ENCODE measurements at places on chromosomes 6 and 20.

GRCh38 chr6:3798055-3798919 lies 46.8 kb upstream of the PXDC1 start:
- DNase-seq = no peak

DNA sequence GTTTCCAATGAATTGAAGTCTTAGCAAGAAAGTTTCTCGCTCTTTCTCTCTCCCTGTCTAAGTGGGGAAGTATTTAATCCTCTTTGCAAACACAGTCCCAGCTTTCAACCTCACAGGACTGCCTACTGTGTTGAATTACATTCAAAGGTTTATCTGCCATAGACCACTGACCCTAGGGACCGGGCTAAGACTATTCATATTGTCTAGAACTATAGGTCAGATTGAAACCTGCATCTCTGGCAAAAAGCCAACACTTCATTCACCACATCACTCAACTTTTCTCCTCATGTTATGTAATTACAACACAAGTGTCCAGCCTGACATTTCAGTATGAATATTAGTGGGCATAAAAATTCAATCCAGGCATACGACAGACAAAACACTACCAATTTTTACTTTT lies 314.7 kb upstream of the RSPO3 start:
- no peak for DNase-seq

DNA sequence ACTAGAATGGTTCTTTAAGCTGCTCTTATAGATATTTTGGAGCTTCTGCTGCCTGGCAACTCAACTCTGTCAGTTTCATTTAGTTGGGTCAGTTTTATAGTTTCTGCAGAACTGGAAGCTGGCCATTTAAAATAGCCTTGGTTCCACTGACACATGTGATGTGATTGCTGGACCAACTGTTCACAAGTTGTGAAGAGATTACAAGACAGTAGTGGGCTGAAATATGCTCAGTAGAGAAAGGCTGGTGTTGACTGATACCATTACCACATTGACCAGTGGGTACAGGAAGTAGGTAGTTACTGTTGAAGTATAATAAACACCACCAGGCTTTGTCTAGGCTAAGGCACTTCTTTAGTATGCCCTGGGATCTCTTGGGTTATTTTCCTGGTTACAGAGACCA lies 39.0 kb downstream of the BCKDHB start:
- DNase-seq = no peak

GRCh38 chr6:46269447-46270229 lies 98.9 kb upstream of the ENPP5 start:
- DNase-seq = no peak

GRCh38 chr6:54910431-54910884 lies 63.9 kb downstream of the FAM83B start:
- peak; percentile 16 for DNase-seq

- DNase-seq = peak; percentile 74
Measured at GRCh38 chr20:32902456-32903420, 44.0 kb downstream of the EFCAB8 start.

DNA sequence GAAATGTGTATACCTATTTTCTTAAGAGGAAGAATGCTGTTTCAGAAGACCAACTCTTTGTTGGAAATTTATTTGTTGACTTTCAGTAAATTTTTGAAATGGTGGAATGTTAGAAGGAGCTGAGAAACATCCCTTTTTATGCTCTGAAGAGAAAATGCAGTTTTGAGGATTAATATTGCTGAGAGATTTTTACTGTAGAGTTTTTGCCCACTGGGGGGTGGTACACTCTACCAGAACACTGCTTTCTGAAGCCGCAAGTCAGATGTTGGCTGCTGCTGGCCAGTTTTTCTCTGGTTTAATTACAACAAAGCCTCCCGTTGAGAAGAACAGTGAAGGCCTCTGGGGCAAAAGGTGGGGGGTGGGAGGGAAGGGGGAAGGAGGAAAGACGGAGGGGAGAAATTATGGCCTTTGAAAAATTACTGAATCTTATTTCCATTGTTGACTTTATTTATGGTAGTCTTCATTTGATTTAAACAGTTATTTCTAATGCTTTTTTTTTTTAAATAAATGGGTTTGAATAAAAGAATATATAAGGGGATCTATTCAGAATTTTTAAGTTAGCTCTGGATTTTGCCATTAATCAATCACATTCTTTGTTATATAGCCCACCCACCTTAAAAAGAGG lies 3.0 kb downstream of the FLRT3 start:
- DNase-seq = peak; percentile 94
